Right ventricle myocardium inferior (tissue), 1 donor: ENCODE measurements at places on chromosomes 5 and 9.
A peak's percentile ranks its signal among the peaks of the same experiment; 100 is the strongest.

DNA sequence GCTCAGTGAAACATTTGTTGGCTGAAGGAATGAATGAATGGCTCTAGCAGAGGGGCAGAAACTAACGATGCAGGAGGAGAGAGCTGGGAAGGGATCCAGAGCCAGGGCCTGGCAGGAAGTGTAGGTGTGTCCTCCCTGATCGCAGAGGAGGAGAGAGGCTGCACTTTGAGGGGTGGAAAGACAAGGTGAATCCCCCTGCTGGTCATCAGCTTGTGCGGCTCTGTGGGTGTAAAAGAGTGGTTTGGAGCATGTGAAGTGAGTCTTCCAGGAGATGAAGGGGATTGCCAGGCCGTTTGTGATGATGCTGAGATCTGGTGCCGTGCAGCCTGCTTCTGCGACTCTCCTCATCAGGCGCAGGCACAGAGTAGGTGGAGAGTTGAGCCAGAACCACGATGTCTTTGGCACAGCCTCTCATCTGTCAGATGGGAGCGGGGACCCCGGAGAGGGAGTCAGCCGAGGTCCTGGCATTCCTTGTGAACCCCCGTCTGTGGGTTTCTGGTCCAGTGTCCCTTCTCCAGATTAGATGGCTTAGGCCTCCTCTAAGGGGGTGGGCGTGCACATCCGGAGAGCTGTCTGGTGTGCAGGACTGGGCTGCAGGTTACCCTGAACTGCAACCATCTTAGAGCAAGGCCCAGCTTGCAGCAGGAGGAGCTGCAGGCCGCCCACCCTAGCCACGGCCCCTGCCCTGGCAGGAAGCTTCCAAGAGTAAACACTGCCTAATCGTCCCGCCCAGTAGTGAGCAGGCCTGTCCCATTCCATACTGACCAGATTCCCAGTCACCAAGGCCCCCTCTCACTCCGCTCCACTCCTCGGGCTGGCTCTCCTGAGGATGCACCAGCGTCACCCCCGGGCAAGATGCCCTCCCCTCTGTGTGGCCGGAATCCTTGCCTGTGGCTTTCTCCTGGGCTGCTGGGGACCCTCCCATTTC lies at the start of gene ADAMTS13:
ADAMTS13 (plus strand) TSS at position 753 of the 928 bp plus-strand sequence; CDS start at position 830, 77 bp downstream.
- no peak for DNase-seq

DNA sequence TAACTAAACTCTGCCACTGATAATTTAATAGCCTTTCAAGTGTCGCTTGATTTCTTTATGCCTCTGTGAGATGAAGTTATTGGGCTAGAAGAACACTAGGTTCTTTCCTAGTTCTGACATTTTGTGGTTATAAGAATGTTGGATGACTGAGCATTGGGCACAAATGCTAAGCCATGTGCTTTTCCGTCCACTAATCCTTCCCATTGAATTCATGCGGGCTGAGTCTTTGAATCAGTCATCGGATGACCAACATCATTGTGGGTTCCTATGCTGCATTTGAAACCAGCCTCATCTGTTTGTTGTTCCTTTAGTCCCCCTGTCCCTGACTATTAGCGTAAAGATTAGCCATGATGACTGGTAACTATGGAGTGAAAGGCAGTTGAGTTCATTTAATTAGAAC lies 58.5 kb downstream of the ALDH1A1 start:
- no peak for DNase-seq

- DNase-seq = no peak
These were observed 5.7 kb downstream of the NIPSNAP3B start for GRCh38 chr9:104769655-104770054.

DNA sequence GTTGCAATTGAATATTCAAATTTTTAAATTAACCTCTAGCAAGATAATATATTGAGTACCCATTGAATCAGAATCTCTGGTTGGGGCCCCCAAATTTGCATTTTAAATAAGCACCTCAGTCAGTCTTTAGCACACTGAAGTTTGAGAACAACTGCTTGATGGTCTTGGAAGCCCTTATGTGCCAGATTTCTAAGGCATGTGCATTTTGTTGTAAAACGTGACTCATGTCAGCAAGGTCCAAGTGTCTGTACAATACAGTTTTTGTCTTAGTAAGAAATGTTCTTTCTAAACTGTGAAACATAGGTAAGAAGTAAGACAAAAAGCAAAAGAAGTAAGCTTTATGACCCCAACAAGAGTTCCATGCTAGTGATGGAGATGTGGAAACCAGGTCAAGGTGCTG lies 59.1 kb upstream of the PHF2 start:
- no peak for DNase-seq

DNA sequence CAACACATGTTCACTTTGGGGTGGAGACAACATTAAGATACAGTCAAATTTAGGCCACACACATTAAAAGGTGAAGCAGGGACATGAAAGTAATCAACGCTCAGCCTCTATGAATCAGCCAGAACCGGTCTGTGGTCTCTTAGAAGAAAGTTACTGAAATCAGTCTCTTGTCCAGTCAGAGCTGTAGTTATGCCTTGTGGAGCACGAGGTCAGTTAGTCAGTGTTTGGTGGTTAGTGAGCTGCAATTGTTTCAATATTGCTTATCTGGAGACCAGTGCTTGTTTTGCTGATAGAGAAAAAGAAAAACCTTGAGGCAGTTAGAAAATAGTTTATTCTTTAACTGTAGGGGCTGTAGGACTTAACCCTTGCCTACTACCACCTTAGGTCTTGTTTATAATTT lies 157.8 kb upstream of the RASEF start:
- no peak for DNase-seq

DNA sequence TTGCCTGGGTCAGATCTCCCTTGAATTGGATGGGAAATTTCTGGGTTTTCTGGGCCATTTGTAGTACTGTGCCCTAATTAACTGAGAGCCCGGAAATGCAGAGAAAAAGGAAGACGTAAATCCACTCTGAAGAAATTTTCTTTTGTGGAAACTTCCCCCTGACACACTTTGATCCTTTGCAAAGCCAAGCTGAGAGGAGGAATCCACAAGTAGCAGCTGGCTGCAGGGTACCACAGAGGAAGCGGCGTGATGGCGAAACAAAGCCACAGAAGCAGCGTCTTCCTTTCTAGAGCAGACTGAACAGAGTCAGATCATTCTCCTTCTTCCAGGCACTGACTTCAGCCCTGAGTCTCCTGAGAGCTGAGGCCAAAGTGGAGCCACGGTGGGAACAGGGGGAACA lies 47.1 kb upstream of the ZNF354A start:
- DNase-seq = no peak

- no peak for DNase-seq
These were observed 261.1 kb downstream of the SMARCA2 start for GRCh38 chr9:2276296-2276695.

GRCh38 chr9:129038109-129038852 lies 1.9 kb downstream of the MIGA2 start:
- DNase-seq = peak; percentile 80

DNA sequence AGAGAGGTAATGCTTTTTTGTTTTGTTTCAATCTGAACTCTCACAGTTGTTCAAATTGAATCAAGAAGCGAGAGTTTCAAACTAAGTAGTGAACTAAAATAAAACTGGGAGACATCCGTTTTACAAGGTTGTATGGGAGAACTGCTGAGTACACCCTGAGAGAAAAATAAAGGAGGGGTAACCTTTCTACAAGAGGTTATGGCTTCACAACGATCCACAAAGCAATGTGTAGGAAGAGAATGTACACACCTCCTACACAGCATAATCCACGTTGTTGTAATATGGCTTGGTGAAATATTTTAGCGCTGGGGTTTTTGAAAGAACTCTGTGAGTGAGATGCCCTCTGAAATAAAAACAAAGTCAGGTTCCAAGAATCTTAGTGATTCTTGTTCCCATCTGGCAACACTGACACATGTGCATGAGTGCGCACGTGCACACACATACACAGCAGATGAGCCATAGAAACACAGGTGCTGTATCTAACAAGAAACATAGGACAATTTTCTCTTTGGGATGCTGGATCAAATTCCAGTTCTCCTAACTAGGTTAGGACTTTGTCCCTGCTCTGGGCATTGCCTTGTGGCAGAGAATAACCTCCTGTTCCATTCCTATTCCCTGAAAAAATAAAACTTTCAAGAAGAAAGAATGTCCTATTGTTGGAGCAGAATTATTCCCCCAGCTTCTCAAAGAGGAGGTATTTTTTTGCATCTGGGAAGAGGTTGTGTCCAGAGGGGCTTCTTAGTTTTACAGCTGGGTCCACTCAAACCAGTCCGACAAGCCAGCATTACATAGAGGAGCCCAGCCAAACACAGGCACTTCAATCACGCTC lies 94.5 kb upstream of the EFNA5 start:
- no peak for DNase-seq

GRCh38 chr5:34519489-34520220 lies 136.5 kb upstream of the RAI14 start:
- DNase-seq = no peak

GRCh38 chr5:71743155-71743554 lies 24.1 kb downstream of the CARTPT start:
- DNase-seq = no peak

- no peak for DNase-seq
These were observed 24.6 kb upstream of the FAM240B start for GRCh38 chr9:38744484-38744883.

GRCh38 chr9:71692337-71692736 lies 76.0 kb downstream of the CEMIP2 start:
- no peak for DNase-seq

DNA sequence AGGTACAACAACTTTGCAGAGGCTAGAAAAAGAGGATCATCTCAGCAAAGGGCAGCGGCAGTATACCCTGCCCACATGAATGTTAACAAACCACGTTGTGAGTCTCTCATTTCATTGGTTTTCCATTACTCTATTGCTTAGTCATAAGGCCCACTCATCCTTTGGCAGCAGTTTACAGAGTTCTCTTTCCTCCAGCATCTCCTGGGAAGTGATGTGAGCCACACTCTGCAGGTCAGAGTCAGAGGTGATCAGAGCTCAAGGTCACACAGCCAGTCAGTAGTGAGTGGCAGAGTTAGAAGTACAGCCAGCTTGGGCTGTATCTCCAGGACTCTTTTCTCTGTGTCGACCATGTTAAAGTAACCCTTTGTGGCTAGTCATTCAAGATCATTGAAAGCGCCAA lies 599.6 kb upstream of the GRAMD2B start:
- no peak for DNase-seq

- peak; percentile 68 for DNase-seq
These were observed 1.7 kb upstream of the ZSWIM6 start for GRCh38 chr5:61330341-61330844.

- no peak for DNase-seq
These were observed 527.8 kb downstream of the KCTD16 start for GRCh38 chr5:144698484-144698883.

DNA sequence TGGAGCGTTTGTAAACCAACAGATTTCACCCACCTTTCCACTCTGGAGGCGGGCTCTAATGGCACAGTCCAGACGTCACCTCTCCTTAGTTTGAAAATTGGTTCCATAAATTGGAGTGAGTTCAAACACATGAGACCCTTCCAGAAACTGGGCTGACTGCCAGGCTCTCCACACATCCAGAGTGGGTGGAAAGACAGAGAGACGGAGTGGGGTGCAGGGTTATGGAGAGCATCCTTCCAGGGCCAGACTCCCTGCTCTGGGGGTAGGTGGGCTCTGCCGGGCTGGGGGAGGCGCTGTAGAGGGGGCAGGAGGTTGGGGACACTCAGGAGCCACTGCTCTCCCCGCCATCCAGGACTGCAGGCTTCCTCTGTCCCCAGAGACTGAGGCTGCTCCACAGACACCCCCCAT lies 104.7 kb upstream of the PHYKPL start:
- no peak for DNase-seq

GRCh38 chr5:160930406-160930805 lies 78.4 kb upstream of the ATP10B start:
- no peak for DNase-seq

- no peak for DNase-seq
These were observed 168.1 kb upstream of the RASEF start for GRCh38 chr9:83231039-83231438.

DNA sequence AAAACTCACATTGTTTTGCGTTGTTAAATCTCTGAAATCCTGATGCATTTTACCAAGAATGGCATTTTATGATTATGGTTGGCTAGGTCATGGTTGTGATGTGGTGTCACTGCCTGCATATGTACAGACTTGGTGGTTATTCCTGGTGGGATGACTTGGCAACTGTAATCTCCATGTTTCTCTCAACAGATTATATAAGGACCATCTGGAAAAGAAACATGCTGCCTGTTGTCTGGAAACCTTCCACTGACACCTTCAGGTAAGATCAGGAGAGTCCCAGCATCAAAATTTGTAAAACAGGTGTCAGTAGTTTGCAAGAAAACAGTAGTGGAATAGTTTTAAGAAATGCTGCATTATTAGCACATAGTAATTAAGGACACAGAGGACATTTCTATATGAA lies 3.0 kb upstream of the ACER2 start:
- no peak for DNase-seq

DNA sequence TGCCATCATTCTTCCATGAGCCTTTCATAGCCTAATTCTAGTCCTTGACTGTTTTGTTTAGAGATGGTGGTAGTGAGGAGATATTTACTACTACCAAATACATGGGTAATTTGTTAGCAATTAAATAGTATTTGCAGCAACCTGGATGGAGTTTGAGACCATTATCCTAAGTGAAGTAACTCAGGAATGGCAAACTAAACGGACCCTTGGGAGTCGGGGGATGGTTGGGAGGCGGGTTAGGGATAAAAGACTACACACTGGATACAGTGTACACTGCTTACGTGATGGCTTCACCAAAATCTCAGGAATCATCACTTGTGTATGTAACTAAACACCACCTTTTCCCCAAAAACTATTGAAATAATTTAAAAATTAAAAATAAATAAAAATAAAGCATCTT lies 809.2 kb upstream of the ZNF608 start:
- no peak for DNase-seq

DNA sequence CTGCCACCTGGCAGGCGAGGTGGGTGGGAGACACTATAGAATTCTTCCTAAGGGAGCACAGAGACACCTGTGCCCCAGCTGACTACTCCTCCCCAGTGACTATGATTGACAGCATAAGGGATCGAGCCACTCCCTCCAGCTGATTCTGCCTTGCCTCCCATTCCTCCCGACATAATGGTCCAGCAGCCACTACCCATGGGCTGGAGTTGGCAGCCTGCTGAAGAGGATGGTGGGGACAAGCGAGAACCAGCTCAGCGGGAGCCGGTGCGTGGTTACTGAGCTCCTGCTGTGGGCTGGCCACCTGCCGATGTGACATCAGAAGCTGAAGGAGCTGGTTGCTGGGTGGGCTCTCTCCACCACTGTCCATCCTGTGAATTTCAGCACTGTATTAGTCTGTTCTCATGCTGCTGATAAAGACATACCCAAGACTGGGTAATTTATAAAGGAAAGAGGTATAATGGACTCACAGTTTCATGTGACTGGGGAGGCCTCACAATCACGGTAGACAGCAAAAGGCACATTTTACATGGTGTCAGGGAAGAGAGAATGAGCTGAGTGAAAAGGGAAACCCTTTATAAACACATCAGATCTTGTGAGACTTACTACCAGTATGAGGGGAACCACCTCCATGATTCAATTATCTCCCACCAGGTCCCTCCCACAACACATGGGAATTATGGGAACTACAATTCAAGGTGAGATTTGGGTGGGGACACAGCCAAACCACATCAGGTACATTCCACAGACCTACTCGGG lies 12.1 kb upstream of the NCS1 start:
- no peak for DNase-seq

DNA sequence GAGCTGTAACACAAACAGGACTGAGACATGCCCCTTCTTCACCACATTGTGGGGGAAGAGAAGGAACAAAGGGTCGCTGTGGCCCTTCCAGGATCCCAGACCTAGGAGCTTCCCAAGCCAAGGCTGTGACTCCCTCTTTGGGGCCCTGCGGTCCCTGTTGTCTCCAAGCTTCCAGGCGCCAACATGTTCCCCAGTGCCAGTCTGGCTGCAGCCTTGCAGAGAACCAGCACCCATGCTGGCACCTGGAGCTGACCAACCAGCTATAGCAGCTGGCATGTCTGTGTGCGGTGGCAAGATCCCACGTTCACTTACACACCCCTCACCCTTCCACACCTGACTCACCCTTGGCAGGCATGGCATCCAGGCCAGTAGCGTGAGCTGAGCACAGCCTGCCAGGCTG lies 20.7 kb upstream of the FANCC start:
- DNase-seq = no peak
